ENCODE measurements at places on chromosomes 2 and 18.

GRCh38 chr2:231936491-231936890 is 10.3 kb upstream of the NPPC start:
- DNase-seq = no peak

GRCh38 chr18:25240420-25240770 is 111.6 kb downstream of the ZNF521 start:
- DNase-seq = no peak

DNA sequence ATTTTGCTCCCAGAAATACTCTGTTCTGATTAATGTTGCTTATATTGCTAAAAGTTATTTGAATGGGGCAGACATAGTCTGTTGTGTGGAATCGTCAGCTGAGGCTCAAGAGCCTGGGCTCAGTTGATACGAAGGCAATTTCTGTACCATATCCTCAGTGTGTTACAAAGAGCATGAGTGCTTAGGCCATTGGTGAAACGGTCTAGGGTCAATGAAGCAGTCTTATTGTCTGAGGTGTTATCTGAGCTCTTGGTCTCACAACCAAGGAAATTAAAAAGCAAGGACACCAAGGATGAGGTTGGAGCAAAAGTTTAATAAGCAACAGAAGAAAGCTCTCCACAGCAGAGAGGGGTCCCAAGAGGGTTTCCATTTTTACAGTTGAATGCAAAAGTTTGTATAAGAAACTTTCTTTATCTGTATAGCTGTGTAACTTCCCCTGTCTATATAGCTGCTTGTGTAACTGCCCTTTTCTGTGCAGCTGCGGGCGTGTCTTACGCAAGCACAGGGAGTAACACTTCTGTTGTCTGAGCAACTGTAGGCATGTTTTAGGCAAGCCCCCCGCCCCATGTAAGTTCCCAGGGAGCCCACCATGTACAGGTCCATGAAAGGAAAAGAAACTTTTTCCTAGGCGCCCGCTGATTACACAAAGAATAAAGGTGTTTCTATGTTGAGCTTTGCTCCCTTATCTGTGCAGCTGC is 40.6 kb upstream of the DSC1 start:
- no peak for DNase-seq

DNA sequence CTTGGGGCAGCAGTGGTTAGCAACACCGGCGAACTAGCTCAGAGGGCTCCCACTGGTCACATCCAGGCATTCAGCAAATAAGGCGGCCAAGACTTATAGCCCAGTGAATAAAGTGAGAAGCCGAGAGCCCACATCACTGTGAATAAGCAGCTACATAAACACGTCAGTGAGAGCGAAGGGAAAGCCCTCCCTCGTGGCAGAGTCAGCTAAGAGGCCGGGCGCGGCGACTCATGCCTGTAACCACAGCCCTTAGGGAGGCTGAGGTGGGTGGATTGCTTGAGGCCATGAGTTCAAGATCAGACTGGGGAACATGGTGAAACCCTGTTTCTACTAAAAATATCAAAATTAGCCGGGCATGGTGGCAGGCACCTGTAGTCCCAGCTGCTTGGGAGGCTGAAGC is 5.2 kb downstream of the D2HGDH start:
- no peak for DNase-seq

Data from right hindlimb (tissue), 1 donor.